ENCODE measurements at places on chromosomes 11 and 22. TPM values are rescaled to one million over a fixed set of nuclear protein-coding genes. Genes with fewer than 3 reads are reported as not detected.

Gene CCDC117
- total RNA-seq = 11.4 TPM

Gene LGALS12
- not detected for total RNA-seq

Gene SPTBN2
- total RNA-seq = 66.8 TPM

Gene SLC17A6
- total RNA-seq = not detected

GRCh38 chr11:104995001-104995408 is 26.6 kb upstream of the CASP4 start:
- no peak for DNase-seq

DNA sequence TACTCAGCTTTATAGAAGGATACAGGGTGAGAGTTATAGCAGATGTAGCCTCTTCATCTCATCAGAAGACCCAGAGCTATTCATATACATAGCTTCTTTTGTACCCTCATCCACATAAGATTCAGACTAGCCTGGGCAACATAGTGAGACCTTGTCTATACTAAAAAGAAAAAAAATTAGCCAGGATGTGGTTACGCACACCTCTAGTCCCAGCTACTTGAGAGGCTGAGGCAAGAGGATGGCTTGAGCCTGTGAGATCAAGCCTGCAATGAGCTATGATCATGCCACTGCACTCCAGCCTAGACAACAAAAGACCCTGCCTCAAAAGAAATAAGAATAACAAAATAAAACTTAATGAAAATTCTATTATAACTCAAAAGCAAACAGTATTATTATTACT is 36.7 kb upstream of the B3GNT6 start:
- no peak for DNase-seq

GRCh38 chr22:38081941-38082828 is 1.8 kb downstream of the SLC16A8 start:
- DNase-seq = no peak

All from PC-9 (cell line).